ENCODE measurements at places on chromosomes 7 and 10. TPM values are rescaled to one million over a fixed set of nuclear protein-coding genes. Genes with fewer than 3 reads are reported as not detected.

DNA sequence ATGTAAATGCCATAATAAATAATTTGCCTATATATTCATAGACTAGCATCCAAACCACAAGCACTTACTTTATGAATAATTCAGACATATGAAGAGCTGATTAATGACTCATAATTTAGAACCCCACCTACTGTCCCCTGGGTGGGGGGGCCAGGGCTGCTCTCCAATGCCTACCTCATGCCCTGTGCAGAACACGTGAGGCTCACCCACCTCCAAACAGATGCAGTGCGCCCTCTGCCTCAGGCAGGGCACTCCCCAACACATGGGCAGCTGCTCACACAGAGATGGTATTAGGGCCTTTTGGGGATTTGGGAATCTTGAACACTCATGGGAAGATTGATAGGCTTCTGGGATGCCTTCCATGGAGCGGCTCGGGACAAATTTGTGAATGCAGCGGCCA is 75.1 kb upstream of the INSIG1 start:
- peak; percentile 60 for DNase-seq
- peaks cover 8% of the 10 kb centered on the region for H3K27me3 ChIP-seq
- peaks cover 15% of the 10 kb centered on the region for H3K4me1 ChIP-seq
- H3K27ac ChIP-seq = no peak overlapping the region
- no peaks in the 10 kb centered on the region for H3K36me3 ChIP-seq
- no peak overlapping the region for H3K4me3 ChIP-seq

DNA sequence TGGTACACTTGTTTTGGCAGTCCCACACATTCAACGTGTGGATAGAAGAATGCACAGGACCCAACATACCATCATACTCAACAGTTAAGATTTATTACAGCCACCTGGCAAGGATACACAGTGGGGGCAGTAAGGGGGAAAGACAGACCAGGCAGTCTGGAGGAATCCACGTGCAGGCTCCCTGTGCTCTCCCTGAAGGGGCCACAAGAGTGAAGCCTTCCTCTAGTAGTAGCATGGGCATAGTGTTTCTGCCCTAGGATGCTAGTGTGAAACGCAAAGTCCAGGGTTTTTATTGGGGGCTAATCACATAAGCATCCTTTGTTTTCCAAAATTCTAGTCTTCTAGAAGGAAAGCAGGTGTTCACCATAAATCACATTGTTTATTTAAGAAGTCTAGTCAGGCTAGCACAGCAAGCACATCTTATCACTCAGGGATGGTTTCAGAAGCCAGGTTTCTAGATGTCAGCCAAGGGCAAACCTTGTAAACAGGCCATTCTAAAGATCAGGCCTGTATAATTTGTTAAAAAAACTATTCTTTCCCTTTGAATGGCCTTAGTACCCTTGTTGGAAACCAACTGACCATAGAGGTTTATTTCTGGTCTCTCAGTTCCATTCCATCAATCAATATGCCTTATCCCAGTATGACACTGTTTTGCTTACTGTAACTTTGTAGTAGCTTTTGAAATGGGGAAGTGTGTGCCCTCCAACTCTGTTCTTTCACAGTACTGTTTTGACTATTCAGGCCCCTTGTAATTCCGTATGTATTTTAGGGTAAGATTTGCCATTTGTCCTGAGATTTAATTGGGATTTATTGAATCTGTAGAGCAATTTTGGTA is 12.4 kb upstream of the TFAM start:
- no peak for DNase-seq
- H3K36me3 ChIP-seq = no peaks in the 10 kb centered on the region
- H3K4me3 ChIP-seq = no peak overlapping the region
- H3K4me1 ChIP-seq = no peaks in the 10 kb centered on the region
- H3K27me3 ChIP-seq = no peaks in the 10 kb centered on the region

- H3K27ac ChIP-seq = no peak overlapping the region
- no peaks in the 10 kb centered on the region for H3K4me1 ChIP-seq
- no peaks in the 10 kb centered on the region for H3K27me3 ChIP-seq
- H3K4me3 ChIP-seq = no peak overlapping the region
- no peak for DNase-seq
These were observed 686.4 kb downstream of the SDK1 start for GRCh38 chr7:3987426-3987927.

- H3K27me3 ChIP-seq = no peaks in the 10 kb centered on the region
- H3K4me3 ChIP-seq = no peak overlapping the region
- DNase-seq = no peak
- H3K36me3 ChIP-seq = no peaks in the 10 kb centered on the region
- no peak overlapping the region for H3K27ac ChIP-seq
- H3K4me1 ChIP-seq = no peaks in the 10 kb centered on the region
These were observed 504.8 kb downstream of the NXPH1 start for GRCh38 chr7:8938044-8938805.

GOLGA7B gene
- total RNA-seq = 0.13 TPM

PRKCQ gene
- total RNA-seq = 0.15 TPM
